ENCODE measurements at places on chromosomes 5 and 9.

DNA sequence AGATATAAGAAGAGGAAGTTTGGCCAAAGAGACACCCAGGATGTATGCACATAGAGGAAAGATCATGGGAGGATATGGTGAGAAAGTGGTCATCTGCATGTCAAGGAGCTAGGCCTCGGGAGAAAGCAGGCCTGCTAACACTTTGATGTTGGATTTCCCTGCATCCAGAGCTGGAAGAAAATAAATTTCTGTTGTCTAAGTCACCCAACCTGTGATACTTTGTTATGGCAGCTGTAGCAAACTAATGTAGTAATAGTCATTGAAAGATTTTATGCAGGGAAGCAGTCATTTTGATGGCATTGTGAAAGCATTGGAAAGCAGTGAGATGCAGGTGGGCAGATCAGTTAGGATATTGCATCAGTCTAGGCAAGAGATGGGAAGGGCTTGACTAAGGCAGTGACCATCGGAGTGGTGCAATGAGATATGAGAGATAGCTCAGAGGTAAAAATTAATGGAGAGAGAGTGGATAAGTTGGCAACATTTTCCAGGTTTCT, 24.5 kb upstream of the FOCAD start:
- no peak for DNase-seq

GRCh38 chr5:103271570-103272289, 13.2 kb downstream of the MACIR start:
- peak; percentile 44 for DNase-seq

DNA sequence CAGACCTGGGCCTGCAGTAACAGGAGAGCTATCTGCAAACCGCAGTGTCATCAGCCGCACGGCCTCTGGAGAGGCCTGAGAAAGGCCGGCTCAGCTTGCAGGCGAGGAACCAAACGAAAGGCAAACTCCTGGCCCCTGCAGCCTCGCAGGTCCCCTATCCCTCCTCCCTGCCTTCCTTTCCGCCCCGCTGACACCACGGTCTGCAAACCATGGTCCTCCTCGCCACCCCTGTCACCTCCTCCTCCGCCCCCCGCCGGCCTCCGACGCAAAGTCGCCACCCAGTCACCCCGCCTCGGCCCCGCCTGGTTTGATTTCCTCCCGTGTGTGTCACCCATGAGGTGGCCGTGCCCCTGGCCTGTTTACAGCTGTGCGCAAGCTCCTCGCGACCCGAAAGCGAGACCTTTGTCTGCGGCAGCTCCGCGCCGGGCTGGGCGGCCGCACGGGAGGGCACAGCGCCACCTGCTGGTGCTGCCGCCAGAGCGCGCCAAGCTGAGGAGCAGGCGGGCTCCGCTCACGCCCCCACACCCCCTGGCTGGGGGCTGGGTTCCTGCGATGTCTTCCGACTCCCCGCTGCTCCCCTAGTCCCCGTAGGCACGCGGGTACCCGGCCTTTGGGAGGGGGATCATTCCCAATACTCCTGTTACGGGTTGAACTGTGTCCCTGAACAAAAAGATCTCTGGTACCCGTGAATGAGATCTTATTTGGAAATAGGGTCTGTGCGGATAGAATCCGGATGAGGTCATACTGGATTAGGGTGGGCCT, 19.4 kb downstream of the GBGT1 start:
- peak; percentile 85 for DNase-seq

- DNase-seq, result no peak
Measured at GRCh38 chr9:122988920-122989621, 44.4 kb upstream of the GPR21 start.

GRCh38 chr9:133973111-133973790, 18.9 kb downstream of the VAV2 start:
- DNase-seq, result no peak

DNA sequence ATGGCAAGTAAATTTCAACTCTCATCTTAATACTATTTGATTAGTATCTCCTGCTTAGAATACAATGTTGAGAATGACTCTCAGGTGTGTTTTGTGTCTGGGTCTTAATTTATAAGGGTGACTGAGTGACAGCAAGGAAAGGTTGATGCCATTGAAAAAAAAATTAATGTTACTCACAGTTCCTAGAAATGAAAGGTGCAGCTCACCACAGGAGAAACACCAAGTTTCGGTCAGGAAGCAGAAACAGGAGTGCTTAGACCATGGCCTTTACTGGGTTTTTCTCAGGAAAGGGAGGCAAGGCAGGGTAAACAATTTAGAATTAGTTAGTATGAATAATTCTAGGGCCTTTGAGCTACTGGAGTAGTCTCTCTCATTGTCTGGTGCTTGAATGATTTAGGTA, 159.2 kb upstream of the C9orf72 start:
- no peak for DNase-seq

- DNase-seq, result peak; percentile 53
Measured at GRCh38 chr5:28542987-28543386, 1504.6 kb upstream of the CDH9 start.

GRCh38 chr5:111447822-111448221, 64.5 kb downstream of the STARD4 start:
- DNase-seq, result no peak

DNA sequence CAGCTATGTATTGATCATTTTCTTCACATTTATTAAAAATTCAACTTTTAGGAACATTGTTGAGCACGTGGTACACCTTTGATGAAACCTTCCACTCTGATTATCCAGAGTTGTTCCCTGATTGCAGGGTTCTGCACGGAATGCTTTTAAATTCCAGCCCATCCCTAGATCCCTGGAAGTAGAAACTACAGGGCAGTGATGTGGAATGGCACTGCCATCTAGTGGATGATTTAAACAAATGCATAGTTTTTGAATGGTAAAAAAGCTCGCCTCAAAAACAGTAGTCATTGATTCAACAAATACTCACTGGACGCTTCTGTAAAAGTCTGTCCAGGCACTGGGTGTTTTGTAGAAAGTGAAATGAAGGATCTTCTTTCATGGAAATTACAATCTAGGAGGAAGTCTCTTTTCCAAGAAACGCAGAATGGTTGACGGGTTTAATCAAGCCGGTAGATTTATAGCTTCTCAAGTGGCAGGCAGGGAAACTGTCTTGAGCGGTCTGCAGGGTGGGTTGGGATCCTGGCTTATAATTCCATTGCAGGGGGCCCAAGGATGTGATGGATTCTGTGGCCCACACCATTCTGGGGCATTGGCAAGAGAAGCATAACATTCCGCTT, 118.4 kb downstream of the ARHGAP26 start:
- peak; percentile 60 for DNase-seq

GRCh38 chr9:117136461-117136860, 278.4 kb downstream of the ASTN2 start:
- no peak for DNase-seq

DNA sequence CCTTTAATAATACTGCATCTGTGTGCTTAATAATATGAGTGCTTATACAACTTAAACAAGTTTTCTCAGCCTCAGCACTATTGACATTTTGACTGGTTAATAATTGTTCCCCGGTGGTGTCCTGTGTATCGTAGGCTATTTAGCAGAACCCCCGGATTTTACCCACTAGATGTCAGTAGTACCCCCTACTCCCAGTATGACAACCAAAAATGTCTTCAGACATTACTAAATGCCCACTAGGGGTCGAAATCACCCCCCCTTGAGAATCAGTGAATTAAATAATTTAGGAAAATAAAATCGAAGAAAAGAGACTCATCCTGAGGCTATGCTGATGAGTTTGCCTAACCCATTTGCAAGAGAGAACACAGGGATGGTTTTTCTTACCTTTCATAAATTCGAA, 166.3 kb downstream of the ATP10B start:
- DNase-seq, result peak; percentile 67

DNA sequence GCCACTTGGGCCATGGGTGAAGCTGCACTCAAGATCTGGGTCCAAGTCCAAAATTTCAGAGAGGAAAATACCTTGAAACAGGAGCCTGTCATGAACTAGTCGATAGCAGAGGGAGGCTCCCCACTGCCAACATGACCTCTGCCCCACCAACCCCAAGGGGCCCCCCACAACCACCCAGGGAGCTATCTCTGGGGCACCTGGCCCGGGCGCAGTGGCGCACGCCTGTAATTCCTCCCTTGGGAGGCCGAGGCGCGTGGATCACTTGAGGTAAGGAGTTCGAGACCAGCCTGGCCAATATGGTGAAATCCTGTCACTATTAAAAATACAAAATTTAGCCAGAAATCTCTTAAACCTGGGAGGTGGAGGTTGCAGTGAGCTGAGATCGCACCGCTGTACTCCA, 20.1 kb upstream of the HMCN2 start:
- no peak for DNase-seq

DNA sequence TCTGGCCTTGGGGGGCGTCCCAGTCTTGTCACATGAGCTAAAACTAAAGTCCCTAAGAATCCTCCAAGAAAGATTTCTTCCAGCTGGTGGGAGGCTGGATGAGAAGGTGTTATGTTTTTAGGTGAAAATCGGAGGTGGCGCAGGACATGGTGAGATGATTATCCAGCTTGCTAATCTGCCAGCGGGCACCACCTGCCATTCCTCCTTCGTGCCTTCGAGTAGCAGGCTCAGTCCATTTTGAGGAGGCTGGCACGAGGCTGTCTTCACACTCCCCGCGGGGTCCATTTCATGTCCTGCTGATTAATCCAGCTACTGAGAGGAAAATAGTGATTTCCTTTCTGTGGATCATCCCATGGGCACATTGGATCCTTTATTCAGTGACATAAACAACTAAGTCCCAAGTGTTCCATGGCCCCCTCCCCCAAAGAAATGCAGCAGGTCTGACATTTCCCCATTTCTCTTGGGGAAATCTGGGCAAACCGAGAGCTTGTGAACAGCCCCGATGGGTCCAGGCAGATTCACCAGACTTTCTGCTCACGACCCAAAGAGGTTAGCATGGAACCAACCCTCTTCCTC, 38.2 kb upstream of the EXOC3 start:
- no peak for DNase-seq

DNA sequence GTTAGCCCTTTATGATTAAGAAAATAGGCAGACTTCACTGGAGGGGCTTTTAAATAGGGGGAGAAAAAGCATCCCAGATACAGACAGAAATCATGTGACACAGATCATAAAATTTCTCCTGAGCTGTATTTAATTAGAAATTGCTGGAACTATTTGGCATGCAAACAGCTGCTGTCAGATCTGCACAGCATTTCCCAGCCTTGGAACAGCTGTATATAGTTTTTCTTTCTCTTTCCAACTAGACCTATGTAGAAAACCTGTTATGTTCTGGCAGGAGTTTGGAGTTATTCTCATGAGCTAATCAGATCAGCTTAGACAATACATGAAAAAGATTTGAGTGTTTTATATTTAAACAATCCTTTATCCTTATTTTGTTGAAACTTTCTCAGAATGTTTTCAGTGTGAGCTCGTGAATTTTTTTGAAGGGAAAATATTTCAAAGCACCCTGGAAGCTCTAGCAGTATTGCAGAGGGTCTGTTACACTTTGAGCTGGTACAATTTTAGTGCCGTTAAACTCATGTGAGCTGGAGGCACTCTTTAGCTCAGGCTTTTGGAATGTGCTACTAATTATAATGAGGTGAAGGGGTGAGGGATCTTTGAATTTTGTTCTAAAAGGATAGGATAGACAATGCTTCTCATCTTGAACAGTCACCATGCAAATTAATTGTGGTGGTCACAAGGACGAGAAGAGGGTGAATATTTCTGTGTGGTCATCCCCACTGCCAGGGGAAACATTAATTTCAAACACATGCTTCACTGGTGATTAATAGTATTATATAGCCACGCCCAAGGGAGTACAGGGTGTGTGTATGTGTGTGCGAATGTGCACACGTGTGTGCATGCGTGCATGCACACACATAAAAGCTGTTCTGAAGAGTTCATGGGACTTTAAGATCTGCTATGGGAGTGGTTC, 239.4 kb upstream of the FBXL7 start:
- no peak for DNase-seq

DNA sequence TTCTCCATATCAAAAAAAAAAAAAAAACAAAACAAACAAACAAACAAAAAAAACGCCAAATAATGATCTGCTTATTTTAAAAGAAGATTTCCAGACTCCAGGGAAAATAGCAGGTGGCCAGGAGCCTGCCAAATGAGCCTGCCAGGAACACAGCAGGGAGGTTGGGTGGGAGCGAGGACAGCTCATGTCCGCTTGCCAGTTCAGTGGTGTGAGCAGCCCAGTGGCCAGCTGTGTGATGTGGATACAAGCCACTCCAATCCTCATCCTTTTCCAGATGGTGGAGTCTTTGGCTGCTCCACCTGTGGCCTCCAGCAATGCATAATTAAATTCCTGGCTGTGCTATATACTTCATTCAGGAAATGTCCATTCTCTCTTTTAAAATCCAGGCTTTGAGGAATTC, 1025.1 kb upstream of the C9orf72 start:
- no peak for DNase-seq

DNA sequence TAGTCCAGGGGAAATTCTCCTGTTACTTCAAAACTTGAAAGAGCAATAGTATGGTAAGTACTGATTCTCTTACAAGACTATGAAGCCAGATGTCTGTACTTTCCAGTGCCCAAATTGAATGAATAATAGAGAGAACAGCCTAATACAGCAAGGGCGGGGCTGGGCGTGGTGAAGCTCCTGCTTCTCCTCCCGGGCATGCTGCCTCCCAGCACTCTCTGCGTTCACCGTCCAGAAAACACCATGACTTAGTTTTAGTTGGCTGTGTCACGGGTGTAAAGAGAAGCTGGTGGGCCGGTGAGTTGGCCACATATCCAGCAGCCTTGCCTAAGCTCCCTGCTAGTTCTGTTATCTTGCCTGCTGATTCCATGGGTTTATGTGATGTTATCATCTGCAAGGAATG, 40.7 kb upstream of the ADAMTS2 start:
- no peak for DNase-seq

DNA sequence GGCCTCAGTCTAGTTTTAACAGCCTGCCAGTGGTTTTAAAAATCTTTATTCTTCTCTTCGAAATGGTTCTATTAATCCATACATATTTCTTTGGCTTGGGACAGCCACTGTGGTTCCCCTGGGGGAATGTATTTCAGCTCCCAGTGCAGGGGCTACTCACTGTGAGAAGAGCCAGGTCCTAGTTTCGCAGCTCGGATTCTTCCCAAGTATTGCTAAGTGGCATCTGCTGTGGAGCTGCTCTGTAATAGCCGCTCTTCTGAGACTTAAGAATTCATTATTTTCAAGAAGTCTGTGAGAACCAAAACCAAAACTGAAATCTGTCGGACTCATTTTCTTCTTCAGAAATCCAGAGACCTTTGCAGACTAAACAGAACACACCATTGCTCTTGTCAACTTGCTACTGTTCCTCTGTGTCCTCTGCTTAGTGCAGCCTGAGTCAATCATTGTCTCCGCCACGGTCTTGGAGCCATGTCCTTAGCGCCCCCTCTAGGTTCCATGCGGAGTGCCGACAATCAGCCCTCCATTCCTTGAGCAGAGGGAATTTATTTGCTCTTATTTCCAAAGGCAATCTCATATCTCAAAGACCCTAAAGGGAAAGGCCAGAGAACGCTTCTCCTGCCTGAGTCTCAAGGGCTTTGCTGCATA, 478.2 kb downstream of the SPATA31D1 start:
- DNase-seq, result peak; percentile 27

- DNase-seq, result no peak
Measured at GRCh38 chr5:133639850-133640528, 27.6 kb upstream of the FSTL4 start.

- no peak for DNase-seq
Measured at GRCh38 chr9:92507496-92507895, 25.2 kb upstream of the ASPN start.

All from OCI-M1 (cell line).